Germinal center (tissue), 1 donor: ENCODE measurements at places on chromosomes 16 and 17.

DNA sequence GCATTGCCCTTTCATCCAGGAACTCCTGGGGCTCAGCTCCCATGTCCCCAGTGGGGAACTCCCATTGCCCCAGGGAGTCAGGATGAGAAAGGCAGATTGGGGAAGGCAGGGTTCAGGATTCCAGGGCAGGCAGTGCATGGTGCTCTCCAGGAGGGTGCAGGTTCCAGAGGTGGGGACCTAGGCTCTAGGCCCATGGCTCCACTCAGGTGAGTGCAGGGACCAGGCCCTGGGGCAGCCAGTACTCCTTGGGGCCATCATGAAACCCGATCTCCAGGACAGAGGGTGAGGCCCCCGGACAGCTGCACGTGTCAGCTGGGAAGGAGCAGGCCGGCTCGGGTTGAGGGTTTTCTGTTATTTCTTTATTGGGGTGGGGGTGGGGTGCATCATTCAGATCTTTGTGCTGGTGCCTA, 1.3 kb upstream of the MTSS2 start:
- DNase-seq, result no peak

DNA sequence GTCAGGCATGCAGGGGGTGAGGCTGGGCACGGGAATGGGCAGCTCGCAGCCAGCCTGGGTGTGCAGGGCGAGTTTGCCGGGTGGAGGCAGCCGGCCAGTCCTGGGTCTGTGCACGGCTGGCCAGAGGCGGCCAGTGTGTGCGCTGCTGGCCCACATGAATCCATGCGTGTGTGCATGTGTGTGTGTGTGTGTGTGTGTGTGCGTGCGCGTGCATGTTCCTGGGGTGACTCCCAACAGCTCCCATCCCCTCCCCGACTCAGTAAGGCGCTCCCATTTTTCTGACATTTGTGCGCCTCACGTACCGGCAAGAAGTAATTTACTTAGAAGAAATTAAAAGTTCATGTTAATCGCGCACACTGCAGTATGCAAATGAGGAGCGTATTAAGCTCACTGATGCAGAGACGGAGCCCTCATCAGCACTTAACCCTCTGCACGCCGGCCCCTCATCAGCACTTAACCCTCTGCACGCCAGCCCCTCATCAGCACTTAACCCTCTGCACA, 55.4 kb upstream of the ACSF3 start:
- no peak for DNase-seq

GRCh38 chr16:69313469-69313868, 2.3 kb downstream of the VPS4A start:
- DNase-seq, result no peak

DNA sequence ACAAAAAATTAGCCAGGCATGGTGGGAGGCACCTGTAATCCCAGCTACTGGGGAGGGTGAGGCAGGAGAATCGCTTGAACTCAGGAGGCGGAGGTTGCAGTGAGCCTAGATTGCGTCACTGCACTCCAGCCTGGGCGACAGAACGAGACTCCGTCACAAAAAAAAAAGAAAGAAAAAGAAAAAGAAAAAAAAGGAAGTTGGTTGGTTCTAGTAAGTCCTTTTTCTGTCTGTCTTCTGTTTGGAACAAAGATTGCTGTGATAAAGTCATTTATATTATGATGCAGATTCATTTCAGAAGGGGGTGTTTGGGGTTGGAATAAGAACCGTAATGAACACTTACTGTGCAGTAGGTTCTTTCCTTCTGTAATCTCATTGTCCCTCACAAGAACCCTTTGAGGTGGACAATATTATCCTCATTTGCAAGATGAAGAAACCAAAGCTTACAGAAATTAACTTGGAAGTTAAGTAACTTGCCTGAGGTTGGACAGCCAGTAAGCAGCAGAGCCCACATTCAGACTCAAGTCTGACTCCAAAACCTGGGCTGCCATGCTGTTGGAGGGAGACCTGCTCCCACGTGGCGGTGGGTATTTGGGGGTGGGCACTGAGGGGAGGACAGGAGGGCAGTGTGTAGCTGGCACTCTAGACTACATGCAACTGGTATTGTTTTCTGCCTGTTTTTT, 10.3 kb downstream of the MINK1 start:
- no peak for DNase-seq

DNA sequence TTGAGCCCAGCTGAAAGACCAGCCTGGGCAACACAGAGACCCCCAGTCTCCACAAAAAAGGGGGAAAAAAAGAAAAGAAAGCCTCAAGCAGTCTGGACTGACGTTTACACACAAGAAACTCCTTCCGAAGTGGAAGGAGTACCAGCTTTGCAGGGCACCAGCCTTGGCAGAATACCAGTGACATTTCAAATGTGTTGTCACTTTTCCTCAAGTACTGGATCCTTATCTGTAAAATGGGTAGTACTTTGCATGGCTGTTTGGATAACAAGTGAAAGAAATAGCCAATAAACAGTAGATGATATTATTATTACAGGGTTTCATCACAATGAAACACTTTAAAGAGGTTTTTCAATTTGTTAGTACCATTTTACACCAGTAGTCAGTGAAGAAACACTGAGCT, 14.2 kb downstream of the YWHAE start:
- DNase-seq, result no peak

DNA sequence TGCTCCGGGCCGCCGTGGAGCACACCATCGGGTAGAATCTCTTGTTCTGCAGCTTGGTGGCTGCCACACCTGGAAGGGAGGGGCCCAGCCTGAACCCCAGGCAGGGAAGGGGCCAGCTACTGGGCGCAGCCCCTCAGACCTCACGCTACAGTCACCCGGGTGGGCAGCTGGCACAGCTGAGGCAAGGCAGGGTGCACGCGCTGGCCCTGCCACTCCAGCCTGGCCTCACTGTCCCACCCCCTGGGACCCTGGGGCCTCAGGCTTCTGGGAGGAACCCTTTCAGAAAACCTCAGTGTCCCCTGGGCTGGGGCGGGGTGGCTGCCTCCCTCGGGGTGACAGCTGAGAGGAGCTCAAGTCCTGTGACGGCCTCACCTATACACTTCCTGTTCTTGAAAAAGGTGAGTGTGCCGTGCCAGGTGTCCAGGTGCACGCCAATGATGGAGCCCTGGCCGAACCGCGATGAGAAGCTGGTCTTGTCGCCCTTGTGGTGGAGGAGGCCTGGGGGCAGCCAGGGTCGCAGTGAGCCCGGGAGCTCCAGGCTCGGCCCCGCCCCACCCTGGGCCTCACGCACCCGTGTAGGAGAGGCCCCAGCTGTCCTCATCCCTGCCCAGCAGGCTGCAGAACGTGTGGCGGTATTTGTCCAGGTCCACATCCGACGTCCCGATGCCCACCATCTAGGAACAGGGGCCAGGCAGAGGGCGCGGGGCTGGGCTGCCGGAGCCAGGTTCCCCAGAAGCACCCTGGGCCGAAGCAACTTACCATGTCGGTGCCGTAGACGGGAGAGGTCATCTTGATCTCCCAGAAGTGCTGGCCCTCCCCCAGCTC, 4.7 kb upstream of the MRPS34 start:
- no peak for DNase-seq

- no peak for DNase-seq
Measured at GRCh38 chr16:71293919-71294318, 4.7 kb upstream of the CMTR2 start.

DNA sequence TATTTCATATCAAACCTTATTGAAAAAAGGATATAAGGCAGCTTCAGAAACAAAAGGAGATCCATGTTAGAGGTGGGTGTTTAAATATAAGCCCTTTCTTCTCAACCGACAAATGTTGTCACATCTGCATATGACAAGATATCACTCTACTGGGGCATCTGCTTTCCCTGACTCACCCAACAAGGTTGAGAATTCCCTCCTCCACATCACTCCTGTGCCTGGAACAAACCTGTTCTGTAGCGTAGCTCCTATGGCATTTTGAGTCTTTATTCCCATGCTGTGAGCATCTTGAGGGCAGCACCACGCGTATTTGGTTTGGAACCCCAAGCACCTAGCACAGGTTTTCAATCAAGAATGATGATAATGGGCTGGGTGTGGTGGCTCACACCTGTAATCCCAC, 59.4 kb upstream of the ZFHX3 start:
- no peak for DNase-seq

GRCh38 chr17:31062346-31062745, 32.4 kb upstream of the NF1 start:
- DNase-seq, result no peak

GRCh38 chr17:65697661-65698060, 136.2 kb upstream of the AXIN2 start:
- no peak for DNase-seq

- no peak for DNase-seq
Measured at GRCh38 chr16:10694830-10695229, at the start of gene TEKT5. Gene TEKT5, minus strand, starts transcription at chr16:10694930. Its CDS starts 57 bp downstream, at chr16:10694873.

GRCh38 chr16:70767377-70768202, 33.4 kb downstream of the VAC14 start:
- no peak for DNase-seq

- DNase-seq, result no peak
Measured at GRCh38 chr17:15232517-15232915, 32.6 kb downstream of the PMP22 start.

- DNase-seq, result no peak
Measured at GRCh38 chr17:9424071-9424640, 151.5 kb downstream of the STX8 start.

DNA sequence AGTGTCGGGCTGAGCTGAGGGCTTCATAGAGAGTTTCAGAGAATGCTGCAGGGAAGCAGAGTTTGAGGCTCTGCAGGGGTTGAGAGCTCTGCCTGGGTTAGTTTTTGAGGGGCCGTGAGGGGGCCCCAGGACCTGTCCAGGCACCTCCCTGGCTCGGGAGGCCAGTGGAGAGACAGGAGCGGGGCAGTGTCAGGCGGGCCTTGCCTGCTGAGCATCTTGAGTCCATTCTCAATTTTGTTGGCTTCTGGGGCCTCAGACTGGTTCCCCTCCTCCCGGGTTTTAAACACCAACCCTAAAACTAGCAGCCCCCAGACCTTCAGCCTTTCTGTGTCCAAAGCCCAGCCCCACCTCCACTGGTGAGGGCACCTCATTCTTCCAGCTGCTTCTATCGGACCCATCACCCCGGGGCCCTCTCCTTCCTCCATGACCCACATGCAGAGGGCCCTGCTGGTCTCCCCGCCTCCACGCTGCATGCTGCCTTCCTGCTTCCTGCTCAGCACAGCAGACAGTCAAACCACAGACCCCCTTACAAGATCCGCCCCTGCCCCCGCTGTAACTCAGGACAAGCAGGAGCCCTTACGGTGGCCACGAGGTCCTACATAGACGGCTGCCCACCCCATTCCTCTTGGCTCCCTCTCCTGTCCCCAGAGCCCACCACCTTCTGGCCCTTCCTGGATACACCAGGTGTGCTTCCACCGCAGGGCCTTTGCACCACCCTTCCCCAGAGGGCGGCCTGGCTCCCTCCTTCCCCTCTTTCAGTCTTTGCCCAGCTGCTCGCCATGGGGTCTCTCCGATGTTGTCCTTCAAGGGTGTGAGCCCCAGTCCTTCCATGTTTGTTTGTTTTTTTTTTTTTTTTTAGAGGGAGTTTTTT, 3.8 kb downstream of the RNF213 start:
- DNase-seq, result no peak

DNA sequence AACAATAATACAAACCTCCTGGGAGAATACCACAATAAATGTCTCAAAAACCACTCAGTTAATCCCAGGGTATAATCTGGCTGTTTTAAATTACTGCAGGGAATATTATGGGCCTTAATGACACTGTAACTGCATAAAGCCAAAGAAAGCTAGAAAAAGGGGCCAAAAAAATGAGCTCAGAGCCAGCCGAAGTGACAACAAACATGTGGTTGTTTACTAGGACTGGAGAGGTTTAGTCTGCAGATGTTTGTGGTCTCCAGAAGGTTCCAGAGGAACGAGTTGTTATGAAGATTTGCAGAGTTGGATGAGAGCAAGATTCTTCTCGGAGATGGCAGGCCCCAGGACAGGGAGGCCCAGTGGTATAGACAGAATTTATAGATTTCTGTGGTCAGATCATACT, 97.1 kb upstream of the AKTIP start:
- DNase-seq, result no peak

DNA sequence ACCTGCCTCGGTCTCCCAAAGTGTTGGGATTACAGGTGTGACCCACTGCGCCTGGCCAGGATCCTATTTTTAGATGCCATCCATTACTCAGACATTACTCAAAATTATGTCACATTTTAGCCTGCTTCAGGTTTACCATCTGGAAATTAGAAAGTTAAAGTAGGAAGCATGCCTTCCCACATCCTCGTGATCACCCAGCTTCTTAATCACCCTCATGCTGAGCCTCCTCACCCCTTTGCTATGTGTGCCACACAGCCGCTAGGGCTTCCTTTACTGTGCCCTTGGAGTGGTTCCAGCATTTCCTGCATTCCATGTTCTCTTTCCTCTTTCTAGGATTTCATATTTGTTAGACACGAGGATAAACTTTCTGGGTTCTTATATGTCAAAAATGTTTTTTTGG, 9.3 kb downstream of the ADORA2B start:
- DNase-seq, result no peak

DNA sequence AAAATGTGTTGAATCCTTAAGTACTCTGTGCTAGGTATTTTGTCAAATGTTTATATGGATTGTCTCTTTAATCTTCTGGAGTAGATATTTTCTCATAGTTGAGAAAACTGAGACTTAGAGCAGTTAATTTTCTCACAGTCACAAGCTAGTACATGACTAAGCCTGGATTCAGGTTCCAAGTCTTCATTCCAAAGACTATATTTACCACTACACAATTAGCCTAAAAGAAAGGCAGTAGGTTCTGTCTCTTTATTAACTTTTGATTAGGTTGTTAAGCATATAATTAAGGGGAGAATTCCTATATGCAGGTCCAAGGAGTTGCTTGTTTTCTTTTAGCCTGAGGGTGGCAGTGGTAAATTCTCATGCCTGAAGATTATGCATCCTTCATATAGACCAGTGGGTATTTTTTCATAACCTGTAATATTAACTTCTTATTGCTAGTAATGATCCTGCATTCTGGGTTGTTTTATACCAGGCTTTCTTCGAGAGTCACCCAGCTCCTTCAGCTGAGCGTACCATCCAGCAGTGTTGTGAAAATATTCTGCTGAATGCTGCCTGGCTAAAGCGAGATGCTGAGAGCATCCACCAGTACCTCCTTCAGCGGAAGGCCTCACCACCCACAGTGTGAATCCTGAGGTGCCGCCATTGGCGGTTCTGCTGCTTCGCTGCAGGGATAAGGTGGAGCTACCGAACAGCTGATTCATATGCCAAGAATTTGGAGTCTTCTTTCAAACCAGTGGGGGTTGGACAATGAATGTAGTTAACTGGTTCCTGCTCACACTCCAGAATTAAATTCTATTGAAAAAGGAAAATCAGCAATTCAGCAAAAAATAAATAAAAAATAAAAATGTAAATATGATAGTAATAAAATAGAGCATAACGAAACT, 28.2 kb upstream of the KPNB1 start:
- DNase-seq, result no peak
